ENCODE measurements at places on chromosomes 7 and 10.
A peak's percentile ranks its signal among the peaks of the same experiment; 100 is the strongest.

DNA sequence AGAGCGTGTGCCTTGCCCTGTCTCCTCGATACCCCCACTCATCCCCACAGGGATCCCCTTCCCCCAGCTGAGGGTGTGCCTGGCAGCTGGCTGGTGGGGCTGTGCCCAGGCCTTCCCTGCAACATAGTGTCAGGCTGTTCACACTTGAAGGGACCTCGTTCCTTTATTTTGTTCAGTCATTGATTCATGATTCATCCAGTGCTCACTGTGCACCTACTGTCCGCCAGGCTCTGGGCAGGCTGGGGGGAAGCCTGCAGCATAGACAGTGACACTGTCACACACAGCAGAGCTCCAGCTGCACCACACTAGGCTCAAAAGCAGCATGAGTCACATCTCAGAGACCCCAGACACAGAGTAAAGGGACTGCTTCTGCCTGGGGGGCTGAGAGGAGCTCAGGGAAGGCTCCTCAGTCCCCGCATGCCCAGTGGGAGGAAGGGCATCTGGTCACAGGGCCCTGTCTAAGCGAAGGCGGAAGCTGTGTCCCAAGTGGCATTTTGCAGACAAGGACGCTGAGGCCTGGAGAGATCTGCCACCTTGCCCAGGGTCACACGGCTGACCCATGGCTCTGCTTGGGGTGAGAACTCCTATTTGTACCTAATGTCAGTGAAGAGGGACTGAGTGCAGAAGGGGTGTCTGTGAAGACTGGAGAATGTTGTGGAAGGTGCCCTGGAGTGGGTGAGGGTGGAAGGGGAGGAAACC lies 27.9 kb downstream of the CDH23 start:
- no peak for DNase-seq

- DNase-seq, result no peak
Measured at GRCh38 chr10:47009215-47009838, 98.1 kb downstream of the PTPN20 start.

DNA sequence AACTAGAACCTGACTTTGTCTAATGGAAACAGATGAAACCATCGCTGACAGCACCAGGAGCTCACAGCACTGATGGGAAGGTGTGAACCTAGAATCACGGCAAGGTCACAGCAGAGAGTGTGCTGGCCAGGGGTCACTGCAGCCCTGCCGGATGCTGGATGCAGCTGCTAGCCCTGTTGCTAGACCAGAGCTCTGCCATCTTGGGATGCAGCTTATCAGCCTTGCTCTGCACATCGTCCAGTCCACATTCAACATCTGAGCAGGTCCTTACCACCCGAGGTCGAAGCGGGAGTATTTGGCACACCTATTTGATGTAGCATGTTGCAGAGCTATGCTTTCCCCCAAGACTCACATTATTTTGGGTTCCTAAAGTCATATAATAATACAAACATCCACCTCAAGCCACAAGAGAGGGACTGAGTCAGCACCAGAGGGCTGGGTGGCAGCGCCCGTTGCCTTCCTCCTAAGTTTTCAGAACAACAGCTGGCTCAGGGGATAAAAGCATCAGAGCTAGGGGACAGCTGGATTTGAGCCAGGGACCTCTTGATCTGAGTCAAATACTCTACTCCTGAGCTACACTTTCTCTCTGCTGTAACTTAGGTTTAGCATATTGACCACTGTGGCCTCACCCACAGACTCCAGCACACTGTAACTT lies 135.3 kb downstream of the ZNF467 start:
- DNase-seq, result no peak

DNA sequence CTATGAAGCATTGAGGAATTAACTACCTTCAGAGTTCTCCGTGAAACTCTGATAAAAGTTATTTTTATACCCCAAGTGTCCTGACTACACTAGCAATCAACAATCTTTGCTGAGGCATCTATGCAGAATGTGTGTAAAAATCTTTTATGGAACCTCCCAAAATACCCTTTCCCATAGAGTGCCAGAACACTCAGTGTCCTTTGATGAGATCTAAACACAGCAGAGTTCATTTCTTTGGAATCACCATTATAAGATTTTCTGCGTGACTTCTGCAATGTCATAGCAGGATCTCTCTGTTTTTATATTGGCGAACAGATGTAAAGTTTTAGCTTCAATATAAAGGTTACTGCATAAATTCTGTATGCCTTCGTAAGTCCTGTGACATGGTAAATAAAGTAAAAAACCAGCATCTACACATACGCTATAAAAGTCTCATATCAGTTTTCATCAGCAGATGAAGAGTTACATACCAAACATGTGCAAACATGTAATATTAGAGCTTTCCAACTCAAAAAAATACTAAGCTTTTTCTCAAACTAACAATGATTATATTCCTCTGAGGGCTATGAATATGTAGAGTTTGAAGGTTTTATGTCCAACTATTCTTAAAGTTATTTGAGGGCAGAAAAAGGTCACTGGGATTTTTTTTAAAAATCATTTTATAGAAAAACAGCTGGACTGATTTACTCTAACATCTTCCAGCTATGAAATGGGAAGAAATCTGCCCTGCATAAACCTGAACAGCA lies 67.2 kb downstream of the SKIDA1 start:
- no peak for DNase-seq

DNA sequence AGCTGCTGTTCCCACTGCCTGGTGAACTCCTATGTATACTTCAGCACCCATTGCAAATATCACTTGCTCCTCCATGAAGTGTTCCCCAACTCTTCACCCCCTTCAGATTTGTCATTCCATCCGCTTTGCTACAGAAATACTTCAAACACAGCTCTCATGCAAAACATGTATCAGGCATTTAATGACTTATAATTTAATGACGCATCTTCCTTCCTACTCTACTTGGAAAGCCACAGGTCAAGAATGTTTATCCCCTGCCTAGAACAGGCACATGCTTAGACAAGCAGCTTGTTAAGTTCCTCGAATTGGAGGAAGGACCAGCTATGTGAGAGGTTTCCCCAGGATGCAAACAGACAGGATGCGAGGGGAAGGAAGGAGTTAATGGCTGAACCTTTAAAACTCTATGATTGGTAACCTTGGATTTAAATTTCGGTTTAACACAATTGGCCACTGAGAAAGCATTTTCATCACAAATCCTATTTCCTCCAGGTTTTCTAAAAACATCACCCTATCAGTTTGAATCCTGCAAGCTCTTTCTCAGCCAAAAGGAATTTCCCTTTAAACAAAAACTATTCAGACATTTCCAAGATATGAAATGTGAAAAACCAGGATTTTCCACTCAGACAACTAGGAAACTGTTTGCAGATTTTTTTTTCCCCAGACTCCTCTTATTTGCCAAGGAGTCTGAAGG lies 11.5 kb downstream of the CREB3L2 start:
- DNase-seq, result no peak

DNA sequence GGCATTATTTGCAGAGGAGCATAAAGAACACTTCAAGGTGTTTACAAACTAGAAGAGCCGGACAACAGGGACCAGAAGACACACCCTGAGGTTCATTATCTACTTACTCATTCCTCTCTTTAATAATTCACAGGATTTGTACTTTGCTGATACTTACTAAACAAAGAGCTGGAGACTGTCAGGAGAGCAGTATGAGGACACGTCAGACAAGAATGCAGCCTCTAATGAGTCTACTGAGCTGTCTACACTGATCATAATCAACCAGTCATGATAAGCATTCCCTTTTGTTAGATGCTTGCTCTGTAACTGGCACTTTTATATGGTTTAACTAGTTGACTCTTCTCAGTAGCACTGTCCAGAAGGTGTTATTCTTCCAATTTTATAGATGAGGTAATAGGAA lies 243.3 kb upstream of the CDC14C start:
- no peak for DNase-seq

GRCh38 chr10:114694752-114695151 lies 36.7 kb upstream of the ABLIM1 start:
- no peak for DNase-seq

GRCh38 chr10:131641231-131641630 lies 259.6 kb upstream of the PPP2R2D start:
- DNase-seq, result no peak

DNA sequence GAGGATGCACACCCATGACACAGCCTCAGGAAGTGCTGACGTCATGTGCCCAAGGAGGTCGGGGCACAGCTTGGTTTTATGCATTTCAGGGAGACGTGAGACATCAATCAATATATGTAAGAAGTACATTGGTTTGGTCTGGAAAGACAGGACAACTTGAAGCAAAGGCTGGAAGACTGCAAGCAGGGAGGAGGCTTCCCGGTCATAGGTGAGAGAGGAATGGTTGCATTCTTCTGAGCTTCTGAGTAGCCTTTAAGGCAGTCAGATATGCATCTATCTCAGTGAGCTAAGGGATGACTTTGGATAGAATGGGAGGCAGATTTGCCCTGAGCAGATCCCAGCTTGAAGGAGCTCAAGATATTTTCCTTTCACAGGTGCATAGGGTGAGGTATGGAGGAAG lies 349.5 kb downstream of the TYW1 start:
- DNase-seq, result no peak

DNA sequence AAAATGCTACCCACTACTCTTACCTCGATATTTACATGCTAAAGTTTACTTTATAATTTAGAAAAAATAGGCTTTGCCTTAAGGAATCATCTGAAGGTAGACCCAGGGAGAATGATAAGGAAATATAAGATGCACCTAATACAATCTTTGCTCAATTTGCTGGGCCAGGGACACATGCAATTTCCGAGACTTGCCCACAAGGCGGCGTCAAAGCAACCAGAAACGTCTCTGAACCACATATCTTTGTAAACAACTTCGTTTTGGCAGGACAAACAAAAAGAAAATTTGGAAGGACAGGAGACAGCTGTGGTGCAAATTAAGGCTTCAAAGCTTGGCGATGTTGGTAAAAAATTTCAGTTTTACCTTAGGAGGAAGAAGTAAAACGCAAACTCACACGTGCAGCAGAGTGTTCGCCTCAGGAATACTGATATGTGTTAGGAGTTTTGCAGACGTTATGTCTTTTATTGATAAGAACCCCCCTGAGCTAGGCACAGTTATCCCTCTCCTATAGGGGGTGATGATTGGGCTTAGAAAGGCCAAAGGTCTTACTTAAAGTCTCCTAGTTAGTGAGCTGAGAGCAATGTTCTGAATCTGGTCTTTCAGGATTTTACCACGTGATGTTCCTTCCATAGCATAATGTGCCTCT lies 134.3 kb downstream of the PRKCQ start:
- peak; percentile 22 for DNase-seq

GRCh38 chr10:49308881-49309280 lies 9.9 kb downstream of the C10orf71 start:
- no peak for DNase-seq

GRCh38 chr7:1768832-1769231 lies 98.8 kb downstream of the ELFN1 start:
- DNase-seq, result no peak

GRCh38 chr7:27207348-27207985 lies 7.6 kb upstream of the HOXA13 start:
- no peak for DNase-seq

DNA sequence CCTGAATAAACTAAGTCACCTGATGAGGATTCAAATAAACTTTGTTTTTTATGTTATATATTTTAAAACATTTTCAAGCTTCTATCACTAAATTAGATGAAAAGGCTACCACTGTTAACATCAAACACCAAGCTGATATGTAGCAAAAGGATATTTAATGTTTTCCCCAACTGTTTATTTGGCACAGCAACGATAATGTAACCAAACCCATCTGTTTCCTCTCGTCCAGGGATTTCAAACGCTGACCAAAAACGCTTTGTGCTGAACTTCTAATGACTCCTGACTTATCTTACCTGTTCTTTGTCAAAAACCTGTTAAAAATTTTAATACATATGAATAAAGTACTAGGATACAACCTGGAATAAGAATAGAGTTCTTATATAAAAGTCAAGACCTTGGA lies 30.5 kb downstream of the DCLRE1A start:
- DNase-seq, result no peak

DNA sequence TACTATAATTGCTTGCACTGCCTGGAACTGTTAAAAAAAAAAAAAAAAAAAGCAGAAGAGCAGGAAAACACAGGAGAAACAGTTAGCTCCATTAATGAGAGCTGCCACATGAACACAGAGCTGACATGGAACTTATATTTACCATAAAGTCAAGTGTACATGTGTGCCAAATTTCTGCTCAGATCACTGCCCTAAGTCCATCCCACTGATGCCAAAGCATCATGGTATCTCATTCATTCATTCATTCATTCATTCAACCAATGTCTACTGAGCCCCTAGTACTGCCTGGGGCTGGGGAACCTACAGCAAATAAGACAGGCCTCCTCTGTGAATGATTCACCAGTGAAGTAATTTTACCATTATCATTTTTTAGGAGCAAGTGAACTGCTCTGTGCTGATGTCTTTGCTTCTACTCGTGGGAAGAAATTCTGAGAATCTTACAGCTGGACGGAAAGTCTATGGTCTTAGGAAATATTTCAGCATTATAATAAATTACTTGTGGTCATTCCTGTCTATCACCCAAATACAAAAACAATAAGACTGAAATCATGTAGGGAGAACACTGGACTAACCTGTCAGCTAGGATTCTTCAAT lies 58.8 kb upstream of the ABLIM1 start:
- DNase-seq, result no peak

Data from 8988T (cell line).